ENCODE measurements at places on chromosomes 5 and 9.
A peak's percentile ranks its signal among the peaks of the same experiment; 100 is the strongest.

GRCh38 chr5:177473443-177474001 is at the start of gene DBN1:
Gene DBN1 (minus strand): TSS chr5:177473634. CDS start chr5:177473521, 113 bp downstream.
- DNase-seq: peak; percentile 53

- DNase-seq: no peak
These were observed 344.2 kb downstream of the ADGRV1 start for GRCh38 chr5:90902651-90903386.

- no peak for DNase-seq
These were observed 6.3 kb downstream of the NMRK1 start for GRCh38 chr9:75081632-75082031.

DNA sequence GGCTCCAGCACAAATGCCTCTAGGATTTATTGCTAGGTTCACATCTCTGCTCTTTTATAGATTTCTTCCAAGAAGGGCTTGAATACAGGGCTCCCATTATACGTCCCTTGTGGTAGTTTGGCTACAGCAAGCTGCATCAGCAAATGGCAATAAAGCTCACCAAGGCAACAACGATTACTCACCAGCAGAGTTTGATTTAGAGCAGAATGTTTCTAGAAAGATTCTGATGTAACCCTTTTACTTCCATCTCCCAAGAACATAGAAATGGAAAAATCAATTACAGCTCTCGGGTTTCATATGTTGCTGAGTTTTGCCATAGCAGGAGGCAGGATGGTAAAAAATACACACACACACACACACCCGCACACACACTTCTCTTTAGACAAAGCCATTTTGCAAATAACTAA is 124.2 kb upstream of the TNPO1 start:
- DNase-seq: peak; percentile 9

GRCh38 chr9:111940697-111941096 is 44.1 kb downstream of the UGCG start:
- peak; percentile 69 for DNase-seq

GRCh38 chr9:91805031-91805430 is 145.0 kb downstream of the ROR2 start:
- no peak for DNase-seq

DNA sequence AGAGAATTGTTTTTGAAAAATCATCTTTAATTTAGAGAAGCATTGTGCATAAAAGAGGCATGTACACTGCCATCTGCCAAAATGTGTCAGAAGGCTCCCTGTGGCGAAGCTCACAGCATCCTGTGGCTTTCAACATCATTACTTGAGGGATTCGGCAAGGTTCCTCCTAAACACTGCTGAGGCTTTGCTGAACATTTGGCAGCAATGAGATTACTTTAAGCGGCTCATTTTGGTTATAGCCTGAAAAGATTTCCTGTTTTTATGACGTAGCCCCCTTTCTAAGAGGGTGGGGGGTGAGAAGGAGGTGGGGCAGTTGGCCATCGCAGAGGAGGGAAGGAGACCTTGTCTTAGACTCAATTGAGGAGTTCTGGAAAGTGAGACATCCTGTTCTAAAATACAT is 469.4 kb downstream of the RASEF start:
- no peak for DNase-seq

DNA sequence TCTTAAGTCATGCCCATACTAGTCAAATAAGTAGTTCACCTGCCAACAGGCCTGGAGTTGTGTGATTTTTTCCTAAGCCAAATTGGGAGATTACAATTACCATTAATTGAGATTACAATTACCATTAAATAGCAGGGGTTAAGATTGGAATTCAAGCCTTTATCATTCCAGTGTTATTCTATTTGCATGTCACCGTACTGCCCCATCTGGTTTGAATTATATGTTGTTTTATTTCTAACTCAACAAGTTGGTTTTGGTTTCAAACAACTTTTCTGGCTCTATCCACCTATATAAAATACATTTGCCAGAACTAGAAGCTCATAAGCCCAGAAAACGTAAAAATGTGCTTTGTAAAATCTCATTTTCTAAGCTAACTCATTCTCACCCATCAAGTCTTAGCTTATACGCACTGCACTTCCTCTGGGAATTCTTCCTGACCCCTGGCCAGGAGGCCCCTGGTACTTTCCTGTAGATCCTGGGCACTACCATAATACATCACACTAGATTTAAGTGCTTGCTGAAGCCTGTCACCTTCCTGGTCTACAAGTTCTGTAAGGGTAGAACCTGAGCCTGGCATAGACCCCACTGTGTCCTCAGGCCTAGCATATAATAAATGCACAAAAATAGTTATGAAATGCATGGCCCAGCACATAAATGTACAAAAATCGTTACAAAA is 242.0 kb upstream of the TRPM3 start:
- no peak for DNase-seq

DNA sequence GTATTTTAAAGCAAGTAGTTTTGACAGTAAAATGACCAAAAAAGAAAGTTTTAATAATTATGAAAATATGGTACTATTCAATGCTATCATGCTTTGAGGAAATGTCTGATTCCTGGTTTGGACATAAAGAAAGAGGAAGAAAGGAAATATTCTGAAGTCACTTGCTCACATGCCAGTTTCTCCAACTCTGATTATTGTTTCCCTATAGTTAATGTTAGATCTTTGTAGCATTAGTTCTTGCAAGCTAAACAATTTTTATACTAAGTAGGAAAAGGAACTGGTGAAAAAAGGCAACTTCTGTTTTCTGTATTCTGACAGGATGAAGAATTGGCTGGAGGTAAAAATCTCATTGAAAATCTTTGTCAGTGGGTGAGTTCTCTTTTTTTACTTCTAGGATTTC is 119.5 kb downstream of the YTHDC2 start:
- no peak for DNase-seq

DNA sequence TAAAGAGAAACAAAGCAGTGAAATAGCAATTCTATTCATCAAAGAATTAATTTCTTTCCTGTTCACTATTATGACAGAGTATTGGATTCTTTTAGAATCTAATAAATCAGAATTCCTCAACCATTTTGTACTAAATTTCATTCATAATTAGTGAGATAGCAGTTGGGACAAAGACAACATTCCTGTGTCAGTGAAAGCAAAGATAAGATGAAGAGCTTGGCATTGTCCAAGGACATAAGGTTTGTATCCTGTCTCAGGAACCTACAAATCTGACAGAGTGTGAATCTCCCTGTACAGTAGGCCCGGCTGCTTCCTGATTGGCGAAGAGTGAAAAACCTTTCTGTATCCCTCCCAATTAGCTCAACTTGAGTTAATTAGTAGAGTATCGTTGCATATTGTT is 349.1 kb downstream of the ISL1 start:
- DNase-seq: no peak

- DNase-seq: peak; percentile 99
These were observed 159.3 kb downstream of the NR3C1 start for GRCh38 chr5:143244000-143244736.

DNA sequence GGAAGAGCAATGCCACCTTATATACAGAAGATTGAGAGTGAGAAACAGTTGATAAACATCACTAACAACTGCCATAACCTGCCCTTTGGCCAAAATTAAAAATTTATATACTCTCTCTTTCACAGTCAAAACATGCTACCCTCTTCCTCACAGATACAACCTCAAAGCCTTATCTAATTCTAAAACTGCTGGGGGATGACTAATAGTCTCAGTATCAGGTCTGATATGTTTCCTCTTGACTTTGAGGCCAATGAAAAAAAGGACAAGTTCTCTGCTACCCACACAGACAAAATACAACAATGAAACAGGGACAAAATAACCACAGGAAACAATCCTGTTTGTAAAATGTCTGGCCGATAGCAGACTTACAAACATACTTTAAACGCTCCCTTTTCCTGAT is 485.6 kb upstream of the NUDT12 start:
- peak; percentile 35 for DNase-seq

- DNase-seq: no peak
These were observed 51.0 kb downstream of the RFX3 start for GRCh38 chr9:3474821-3475220.

- no peak for DNase-seq
These were observed 29.5 kb downstream of the GDNF start for GRCh38 chr5:37810311-37810710.

All from M059J (cell line).